RKO (cell line): ENCODE measurements at places on chromosomes 12 and 14.

- DNase-seq, result no peak
Measured at GRCh38 chr14:59177262-59177661, 11.2 kb upstream of the DAAM1 start.

GRCh38 chr14:71536015-71536740 lies 396.1 kb upstream of the RGS6 start:
- no peak for DNase-seq

DNA sequence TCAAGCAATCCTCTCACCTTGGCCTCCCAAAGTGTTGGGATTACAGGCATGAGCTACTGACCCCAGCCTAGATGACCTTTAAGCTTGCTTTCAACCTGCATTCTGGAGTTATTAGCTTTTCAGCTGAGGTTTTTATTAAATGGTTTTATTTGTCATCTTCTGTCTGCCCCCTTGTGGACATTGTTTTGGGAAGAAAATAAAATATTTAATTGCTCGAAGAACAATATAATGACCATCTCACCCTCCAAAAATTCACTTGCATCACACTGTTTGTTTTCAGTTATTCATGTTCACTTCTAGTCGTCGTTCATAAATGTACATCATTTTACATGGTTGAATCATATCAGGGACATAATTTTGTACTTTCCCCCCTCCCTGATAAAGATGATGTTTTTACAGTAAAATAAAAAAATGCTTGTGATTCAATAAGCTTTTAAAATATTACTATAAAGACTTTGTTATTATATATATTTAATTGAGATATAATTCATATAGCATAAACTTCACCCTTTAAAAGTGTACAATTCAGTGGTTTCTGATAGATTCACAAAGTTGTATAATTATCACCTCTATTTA lies 10.1 kb upstream of the SPATS2 start:
- DNase-seq, result peak; percentile 81

GRCh38 chr14:51707327-51707726 lies 55.6 kb downstream of the FRMD6 start:
- DNase-seq, result peak; percentile 44

DNA sequence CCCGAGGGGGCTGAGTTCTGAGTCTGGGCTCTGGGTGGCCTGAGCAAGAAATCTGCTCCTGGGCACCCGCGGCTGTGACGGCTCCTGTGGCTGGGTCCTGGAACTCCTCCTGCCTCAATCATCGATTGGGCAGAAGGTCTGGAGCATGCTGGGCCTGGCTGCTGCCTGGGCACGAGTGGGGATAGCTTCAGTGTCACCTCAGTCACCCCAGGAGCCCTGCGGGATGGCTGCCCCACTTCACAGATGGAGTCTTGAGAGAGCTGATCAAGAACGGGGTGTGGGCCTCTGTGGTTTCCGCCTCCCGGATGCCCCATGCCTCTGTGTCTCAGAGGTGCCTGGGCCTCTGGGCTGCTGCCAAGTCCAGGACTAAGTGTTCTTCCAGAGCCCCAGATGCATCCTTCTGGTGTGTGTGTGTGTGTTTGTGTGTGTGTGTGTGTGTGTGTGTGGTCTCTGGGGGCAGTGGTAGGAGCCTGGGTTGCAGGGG lies 185.6 kb upstream of the C14orf180 start:
- DNase-seq, result no peak

GRCh38 chr12:105204916-105205315 lies 31.1 kb downstream of the APPL2 start:
- DNase-seq, result peak; percentile 65

GRCh38 chr14:75040507-75040906 lies 10.8 kb downstream of the MLH3 start:
- DNase-seq, result no peak

- DNase-seq, result no peak
Measured at GRCh38 chr14:65810322-65810721, 397.8 kb downstream of the FUT8 start.

DNA sequence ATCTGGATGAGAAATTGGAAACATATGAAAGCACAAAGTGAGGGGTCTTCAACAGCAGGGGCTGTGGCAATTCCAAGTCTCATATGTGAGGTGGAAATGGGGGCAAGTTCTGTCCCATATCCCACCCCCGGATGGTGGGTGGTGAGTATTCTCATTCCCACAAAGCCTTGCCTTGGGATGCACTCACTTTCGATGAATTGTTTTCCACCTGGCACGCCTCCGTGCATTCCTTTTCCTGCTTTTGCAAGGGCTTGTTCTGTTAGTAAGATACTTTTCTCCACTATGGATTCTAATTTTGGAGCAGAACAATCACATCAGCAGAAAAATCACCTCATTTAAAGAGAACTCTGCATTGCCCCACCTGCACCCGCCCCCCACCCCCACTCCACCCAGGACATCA lies 3.1 kb downstream of the LACRT start:
- no peak for DNase-seq

- peak; percentile 40 for DNase-seq
Measured at GRCh38 chr12:75751769-75752471, 240.5 kb upstream of the KRR1 start.

GRCh38 chr12:18562531-18562930 lies 175.3 kb downstream of the PLCZ1 start:
- DNase-seq, result no peak

- no peak for DNase-seq
Measured at GRCh38 chr14:104870368-104871144, 5.5 kb downstream of the CEP170B start.

GRCh38 chr14:52067873-52068614 lies 815 bp downstream of the NID2 start:
- no peak for DNase-seq

GRCh38 chr12:98469109-98469508 lies 46.3 kb upstream of the TMPO start:
- DNase-seq, result no peak

- DNase-seq, result no peak
Measured at GRCh38 chr14:68796418-68797101, 3.7 kb upstream of the ZFP36L1 start.

DNA sequence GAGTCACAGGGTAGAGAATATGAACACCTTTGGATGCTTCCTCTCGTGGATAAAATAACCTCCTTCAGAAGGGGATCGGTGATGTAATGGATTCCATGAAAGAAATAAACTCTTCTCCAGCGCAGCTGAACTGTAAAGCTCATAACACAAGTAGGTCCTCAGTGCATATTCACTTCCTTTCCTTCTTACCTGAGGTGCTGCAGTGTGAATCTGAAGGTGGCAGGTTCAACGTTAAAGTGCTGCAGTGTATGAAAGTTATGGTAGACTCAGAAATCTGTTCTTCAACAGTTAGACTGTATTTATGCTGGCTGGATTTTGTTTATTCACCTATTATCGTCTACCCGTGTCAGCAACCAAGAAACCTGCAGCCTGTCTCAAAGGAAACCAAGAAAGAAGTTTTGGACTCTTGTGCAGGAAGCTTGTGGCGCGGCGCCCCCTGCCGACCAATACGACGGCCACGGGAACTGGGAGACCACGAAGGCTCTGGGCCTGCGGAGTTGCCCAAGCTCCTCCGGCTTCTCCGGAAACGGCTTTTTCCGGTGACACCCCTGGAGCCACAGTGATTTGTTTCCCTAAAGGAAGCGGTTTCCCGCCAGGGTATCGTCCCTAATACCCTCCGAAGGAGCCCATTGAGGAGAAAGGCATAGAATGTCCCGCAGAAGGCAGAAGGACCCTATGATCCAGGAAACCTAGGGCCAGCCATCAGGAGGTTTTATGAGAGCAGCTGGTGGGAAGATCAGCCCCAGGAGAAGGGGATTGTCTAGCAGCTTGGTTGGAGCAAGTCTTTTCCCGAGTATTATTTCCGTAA lies 17.6 kb upstream of the RNASE3 start:
- peak; percentile 24 for DNase-seq

DNA sequence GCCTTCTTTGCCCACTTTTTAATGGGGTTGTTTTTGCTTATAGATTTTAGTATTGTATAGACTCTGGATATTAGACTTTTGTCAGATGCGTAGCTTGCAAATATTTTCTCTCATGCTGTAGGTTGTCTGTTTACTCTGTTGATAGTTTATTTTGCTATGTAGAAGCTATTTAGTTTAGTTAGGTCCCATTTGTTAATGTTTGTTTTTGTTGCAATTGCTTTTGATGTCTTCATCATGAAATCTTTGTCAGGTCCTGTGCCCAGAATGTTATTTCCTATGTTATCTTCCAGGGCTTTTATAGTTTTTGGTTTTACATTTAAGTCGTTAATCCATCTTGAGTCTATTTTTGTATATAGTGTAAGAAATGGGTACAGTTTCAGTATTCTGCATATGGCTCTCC lies 30.0 kb upstream of the LYZ start:
- no peak for DNase-seq

- DNase-seq, result no peak
Measured at GRCh38 chr12:32821710-32822109, 66.0 kb upstream of the YARS2 start.

DNA sequence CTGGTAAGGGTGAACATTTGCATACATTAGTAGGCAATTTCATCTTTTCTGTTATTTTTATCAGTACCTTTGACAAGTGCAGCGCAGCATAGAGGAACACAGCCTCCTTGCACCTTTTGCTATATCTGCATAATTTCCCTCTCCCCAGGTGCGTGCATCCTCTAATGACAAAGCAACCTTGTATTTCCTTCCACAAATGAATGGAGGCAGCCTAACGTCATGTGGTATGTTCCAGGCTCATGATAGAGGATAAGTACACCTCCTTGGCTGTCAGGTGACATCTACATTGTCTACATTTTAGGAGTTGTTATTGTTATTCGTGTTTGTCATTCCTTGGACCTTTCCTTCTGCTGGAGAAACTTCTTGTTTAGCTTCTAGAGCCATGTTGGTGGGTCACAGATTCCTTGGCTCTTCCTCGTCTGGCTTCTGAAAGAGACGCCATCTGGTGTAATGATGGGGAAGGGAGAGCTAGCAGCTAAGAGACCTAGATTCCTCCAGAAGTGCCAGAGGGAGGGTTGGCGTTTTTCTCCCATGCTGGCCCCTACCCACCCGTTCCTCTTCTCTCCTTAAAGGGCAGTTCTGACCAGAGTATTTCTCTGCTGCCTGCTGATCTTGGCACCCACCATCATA lies 37.0 kb downstream of the EVL start:
- DNase-seq, result no peak

DNA sequence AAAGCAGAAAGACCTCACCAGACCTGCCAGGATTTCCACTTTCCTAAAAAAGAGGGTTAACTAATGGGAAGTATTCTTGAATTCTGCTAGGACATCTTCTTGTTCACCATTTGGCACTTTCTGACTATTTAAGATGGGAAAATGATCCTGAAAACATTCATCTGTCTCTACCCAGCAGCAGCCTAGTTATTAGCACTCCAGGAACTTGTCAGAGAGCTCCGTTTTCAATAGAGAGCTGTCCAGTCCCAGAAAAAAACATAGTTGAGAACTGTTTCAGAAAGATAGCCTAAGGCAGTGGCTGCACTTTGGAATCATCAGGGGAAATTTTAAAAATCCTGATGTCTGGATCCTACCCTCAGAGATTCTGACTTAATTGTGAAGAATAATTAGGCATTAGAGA lies 22.1 kb upstream of the CEP83 start:
- no peak for DNase-seq

- DNase-seq, result no peak
Measured at GRCh38 chr12:41920355-41920754, 224.3 kb downstream of the GXYLT1 start.

DNA sequence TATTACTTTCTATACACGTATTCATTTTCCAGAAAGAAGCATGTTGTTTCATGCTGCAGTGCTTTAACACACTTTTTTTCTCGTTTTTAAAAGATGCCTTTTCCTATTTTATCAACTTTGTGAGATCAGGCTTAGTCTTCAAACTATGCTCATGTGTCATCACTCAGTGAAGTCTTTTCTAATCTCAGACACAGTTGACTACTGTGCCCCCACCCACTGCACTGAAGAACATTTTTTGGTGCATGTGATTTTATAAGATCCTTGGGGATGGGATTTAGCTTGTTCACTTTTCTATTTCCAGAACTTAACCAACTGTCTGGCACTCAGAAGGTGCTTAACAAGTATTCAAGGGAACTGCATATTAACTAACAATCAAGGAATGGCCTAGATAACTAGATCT lies 85.5 kb downstream of the CDK17 start:
- no peak for DNase-seq

DNA sequence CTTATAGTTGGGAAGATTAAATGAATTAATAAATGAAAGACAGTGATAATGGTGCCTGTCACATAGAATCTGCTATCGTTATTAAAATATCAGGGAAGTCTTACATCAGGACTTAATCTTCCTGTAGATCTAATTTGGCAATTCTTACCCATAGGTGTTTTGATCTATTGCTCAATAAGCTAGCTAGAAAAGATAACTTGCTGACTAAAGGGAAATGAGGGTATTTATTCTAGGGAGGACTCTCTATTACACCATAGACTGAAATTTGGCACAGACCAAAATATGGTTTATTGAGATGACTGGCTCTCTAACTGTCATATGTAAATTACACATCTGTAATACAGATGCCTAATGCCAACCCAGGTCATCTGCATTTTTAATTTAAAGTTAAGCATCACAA lies 11.5 kb downstream of the HAL start:
- DNase-seq, result no peak

GRCh38 chr14:51792809-51793208 lies 67.6 kb upstream of the GNG2 start:
- DNase-seq, result no peak

DNA sequence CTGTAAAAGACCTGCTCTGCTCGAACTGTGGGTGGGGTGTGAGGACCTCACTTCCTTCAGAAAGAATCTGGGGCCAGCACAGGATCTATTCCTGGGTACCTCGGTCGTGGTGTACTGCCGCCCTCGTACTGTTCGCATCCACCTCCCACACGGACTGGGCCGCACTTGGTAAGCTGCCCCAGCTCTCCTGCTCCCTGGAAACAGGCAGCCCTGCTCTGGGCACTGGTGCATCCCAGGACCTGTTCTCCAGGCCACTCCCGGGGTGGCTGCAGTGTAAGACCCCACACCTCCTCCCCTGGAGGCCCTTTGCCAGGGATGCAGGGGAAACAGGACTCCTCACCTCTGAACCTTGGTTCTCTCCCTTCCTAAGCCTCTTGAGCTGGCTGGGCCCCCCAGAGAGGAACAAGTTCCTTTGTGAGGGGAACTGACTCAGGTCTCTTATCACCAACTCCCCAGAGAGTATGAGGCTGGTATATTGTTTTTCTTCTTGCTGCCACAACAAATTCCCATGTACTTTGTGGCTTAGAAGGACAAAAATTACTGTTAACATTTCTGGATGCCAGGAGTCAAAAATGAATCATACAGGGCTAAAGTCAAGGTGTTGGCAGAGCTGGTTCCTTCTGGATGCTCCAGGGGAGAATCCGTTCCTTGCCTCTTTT lies 276.5 kb downstream of the NUAK1 start:
- DNase-seq, result no peak

- DNase-seq, result no peak
Measured at GRCh38 chr12:1614360-1614759, 14.7 kb upstream of the WNT5B start.

- DNase-seq, result no peak
Measured at GRCh38 chr14:79855789-79856188, 355.5 kb downstream of the DIO2 start.

GRCh38 chr12:83172441-83172840 lies 485.7 kb downstream of the TMTC2 start:
- no peak for DNase-seq
